ENCODE measurements at places on chromosomes 16 and 17.

DNA sequence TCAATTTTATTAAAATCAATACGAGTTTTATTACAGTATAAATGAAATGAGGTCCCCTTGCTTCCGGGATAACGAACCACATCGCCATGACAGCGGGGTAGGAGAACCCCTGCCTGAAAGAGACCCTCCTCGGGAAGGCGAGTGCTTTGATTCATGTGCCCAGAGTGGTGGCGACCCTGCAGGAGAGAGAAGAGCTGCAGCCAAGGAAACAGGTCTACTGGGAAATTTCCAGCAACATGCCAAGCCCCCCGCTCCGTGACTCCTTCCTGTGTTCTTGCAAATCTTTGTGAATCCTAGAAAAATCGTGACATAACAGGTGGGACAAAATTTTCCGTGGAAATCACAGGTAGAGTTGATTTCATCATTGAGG is 162.5 kb downstream of the WSCD1 start:
- DNase-seq = no peak

DNA sequence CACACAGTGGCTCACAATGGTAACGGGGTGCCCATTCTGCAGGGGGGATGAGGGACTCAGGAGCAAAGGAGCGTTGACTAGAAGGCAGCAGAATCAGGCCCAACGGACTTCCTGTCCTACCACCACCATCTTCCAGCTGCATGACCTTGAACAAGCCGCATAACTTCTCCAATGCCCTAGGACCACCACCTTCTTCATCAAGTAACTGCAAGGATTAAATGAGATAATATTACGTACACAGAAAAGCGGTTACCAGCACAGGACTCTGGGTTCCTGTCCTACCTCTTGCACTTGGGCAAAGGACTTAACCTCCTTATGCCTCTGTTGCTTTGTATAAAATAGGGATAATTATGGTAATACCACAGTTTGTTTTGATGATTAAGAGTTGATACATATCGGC is 4.7 kb downstream of the ASPHD1 start:
- no peak for DNase-seq

- no peak for DNase-seq
Observed at GRCh38 chr16:57013229-57013628, 23.9 kb downstream of the NLRC5 start.

GRCh38 chr16:87840271-87840978 is 28.9 kb downstream of the SLC7A5 start:
- no peak for DNase-seq

GRCh38 chr16:87789437-87790291 is 23.9 kb upstream of the KLHDC4 start:
- no peak for DNase-seq

- DNase-seq = no peak
Observed at GRCh38 chr16:81694494-81695280, 84.4 kb upstream of the PLCG2 start.

- no peak for DNase-seq
Observed at GRCh38 chr17:74962622-74963394, 9.8 kb downstream of the HID1 start.

DNA sequence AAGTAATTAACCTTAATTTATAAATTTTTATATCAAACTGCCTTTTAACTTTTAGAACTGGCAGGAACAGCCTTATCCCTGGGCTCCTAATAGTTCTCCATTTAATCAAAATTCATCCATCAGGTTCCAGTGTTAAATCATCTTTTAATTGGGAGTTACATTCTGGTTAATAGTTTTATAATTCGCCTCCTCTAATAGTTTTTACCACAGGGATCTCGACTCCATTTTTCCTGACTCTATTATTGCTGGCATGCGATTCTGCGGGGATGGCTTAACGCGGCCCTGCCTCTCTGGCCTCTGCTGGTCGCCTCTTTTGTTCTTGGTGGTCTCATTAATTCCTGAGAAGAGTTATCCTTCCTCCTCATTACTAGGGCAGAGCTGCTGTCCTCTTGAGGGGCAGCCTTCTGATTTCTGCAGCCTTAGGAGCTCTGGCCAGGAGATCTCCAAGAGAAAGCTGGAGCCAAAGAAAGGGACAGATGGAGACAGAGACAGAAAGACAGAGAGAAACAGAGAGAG is 71.1 kb downstream of the MRM1 start:
- no peak for DNase-seq

GRCh38 chr16:9580025-9580424 is 488.6 kb downstream of the HAPSTR1 start:
- DNase-seq = no peak

- DNase-seq = peak; percentile 48
Observed at GRCh38 chr17:76585649-76586593, at the start of gene ST6GALNAC2. ST6GALNAC2 (minus strand) TSS chr17:76585860; CDS start chr17:76585808, 52 bp downstream.

GRCh38 chr16:62475573-62475972 is 439.3 kb upstream of the CDH8 start:
- DNase-seq = no peak

DNA sequence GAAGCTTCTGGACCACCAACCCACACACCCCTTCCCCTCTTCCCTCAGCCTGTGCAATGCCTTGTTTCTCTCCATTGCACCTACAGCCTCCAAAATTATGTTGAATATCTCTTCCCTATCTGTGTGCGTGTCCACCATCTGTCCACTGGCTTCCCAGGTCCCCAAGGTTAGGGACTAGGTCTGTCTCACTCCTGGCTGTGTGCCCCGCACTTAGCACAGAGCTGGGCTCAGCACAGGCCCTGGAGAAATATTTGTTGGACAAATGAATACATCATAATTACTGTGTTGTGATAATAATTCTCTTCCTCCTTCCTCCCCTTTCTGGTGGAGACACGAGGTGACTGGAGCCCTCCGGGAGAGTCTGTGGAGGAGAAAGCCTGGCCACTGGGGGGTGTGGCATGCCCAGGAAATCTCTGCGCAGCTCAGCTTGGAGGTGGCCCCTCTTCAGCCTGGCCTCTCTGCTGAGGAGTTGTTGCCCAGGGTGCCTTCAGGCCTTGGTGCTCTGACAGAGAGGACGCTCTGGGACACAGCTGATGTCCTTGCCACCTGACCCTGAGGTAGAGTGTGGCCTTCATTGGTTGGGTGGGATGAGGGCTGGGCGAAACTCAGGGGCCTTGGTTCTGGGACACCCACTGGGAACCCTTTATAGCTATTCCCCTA is 3.3 kb upstream of the BRD7 start:
- no peak for DNase-seq

DNA sequence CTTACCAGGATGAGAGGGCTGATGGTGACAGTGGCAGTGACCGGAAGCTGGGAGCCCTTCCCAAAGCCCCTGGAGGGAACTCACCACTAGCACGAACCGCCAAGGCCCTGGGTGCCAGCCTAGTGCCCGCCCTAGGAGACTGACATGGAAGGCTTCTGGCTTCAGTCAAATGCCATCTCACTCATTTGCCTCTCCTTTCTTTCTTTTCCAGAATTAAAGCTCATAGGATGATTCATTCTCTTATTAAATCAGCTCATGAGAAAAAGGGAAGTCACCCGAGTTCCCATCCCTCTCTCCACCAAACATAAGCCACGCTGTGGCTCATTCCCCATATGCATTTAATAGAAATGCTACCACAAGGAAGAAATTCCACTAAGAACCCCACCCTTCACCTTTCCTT is 12.1 kb downstream of the CUEDC1 start:
- DNase-seq = no peak

- DNase-seq = no peak
Observed at GRCh38 chr16:86362155-86362849, 148.0 kb upstream of the FOXF1 start.

DNA sequence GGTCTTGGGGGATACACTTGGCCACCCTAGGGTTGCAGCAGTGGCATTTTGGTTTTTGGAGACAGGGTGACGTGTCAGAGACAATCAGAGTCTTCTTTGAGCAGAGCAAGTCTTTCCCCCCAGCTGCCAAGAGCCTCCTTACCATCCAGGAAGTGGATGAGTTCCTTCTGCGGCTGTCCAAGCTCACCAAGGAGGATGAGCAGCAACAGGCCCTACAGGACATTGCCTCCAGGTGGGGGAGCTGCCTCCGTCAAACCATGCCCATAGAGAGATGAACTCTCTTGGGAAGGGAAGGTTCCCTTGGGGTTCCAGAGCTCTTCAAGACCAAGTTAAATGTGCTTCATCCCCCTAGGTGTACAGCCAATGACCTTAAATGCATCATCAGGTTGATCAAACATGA is 11.3 kb downstream of the LIG3 start:
- DNase-seq = no peak

GRCh38 chr16:77785373-77785764 is 3.0 kb upstream of the VAT1L start:
- no peak for DNase-seq

GRCh38 chr16:58652741-58653140 is 23.1 kb upstream of the CNOT1 start:
- no peak for DNase-seq

- DNase-seq = no peak
Observed at GRCh38 chr16:67024384-67025209, 4.4 kb upstream of the CBFB start.

DNA sequence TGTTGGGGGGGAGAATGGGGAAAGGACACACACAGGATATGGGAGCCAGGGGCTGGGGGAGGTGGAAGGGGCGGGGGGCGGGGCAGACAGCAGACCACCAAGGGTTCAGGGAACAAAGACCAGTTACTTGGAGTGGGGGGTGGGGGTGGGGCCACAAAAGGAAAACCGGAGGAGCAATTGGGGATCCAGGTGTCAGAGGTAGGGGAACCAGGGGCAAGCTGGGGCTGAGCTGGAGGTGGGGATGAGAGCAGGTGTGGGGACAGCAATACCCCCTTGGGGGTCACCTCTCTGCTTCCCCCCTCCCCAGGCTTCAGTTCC is 1.4 kb upstream of the ORAI3 start:
- no peak for DNase-seq

GRCh38 chr17:76673729-76674128 is 30.2 kb upstream of the ST6GALNAC1 start:
- DNase-seq = no peak

GRCh38 chr17:13601776-13602551 is at the start of gene HS3ST3A1:
HS3ST3A1 (minus strand) TSS chr17:13601929; CDS start chr17:13601129, 800 bp downstream.
- peak; percentile 23 for DNase-seq

DNA sequence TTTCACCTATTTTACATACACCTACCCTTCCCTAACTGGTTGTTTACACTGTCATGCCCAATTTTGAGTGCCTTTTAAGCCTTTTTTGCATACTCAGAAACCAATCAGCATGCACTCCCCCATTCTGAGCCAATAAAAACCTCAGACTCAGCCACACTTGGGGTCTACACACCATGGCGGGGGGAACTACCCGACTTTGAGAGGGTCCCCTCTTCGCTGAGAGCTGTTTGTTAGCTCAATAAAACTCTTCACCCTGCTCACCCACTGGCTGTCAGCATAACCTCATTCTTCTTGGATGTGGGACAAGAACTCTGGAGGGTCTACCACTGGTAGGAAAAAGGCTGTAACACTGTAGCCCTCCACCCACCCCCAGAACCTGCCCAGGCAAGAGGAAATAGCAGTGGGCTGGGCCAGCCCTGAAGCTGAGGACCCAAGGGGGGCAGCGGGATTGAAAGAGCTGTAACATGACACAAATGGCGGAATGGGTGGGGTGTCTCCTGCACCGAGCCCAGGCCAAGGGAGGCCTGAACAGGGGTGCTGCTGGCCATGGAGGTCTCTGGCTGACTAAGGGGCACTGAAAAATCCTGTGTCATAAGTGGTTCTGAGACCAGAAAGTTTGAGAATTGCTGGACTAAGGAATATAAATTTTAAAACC is 3.0 kb upstream of the FLYWCH2 start:
- no peak for DNase-seq

GRCh38 chr16:1731073-1731472 is 25.1 kb downstream of the MAPK8IP3 start:
- no peak for DNase-seq

DNA sequence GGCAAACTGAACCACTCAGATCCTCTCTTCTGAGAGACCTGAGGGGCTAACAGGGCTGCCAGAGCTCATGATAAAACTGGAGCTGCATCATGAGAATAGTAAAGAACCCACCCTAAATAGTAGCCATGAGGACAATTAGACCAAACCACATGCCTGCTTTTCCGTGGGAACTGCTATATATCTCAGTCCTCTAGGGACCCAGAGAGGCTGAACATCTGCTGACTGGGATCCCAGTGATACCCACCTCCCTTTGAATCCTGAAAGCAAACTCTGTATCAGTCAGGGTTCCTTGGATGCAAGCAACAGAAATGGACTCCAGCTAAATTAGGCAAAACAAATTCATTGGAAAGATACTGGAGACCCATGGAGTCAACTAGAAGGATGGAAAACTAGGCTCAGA is 6.5 kb downstream of the MT1X start:
- DNase-seq = no peak

GRCh38 chr16:3171181-3171854 is 16.7 kb upstream of the OR1F1 start:
- DNase-seq = peak; percentile 54

DNA sequence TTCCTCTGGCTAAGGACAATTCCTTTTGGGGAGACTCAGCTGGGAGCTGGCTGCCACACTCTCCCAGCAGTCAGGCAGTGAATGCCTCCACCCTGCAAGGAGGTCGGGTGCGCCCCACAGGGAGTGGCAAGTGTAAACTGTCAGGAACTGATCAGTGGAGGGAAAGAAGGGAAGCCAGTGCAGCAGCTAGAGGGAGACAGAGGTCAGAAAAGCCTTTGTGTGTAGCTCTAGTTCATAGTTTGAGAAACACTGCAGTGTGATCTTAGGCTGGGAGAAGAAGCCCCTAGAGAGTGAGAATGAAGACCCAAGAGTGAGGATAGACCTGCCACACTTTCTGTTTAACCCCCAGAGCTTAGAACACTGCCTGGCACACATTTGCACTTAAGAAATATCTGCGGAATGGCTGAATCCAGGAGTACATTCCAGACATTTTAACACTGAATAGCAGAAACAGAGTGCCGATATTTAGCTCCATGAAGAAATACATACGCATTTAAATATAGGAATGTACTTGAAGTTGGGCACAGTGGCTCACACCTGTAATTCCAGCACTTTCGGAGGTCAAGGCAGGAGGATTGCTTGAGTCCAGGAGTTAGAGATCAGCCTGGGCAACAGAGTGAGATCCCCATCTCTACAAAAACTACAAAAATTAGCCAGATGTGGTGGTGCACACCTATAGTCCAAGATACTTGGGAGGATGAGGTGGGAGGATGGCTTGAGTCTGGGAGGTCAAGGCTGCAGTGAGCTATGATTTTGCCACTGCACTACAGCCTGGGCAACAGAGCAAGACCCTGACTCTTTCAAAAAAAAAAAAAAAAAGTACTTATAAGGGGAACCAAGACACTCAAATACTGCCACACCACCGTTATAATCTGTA is 11.1 kb upstream of the SLC5A11 start:
- peak; percentile 28 for DNase-seq

DNA sequence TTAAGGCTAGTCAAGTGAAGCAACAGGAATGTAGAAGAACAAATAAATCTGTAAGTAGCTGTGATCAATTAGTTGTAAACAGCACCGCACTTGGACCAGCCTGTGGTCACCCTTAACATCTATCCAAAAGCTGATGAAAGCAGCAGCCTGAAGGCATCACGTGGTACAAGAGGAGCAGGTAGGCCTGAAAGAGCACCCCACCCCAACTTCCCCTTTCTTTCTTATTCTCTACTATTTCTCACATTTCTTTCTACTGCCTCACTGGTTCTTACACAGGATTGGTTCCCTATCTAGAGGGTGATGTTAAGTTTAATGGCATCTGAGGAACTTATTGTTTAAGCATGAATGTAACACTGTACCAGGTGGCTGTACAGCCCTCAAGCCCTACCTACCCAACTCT is 42.6 kb upstream of the CLEC18B start:
- DNase-seq = no peak

Measured in activated naive CD4-positive, alpha-beta T cell treated with anti-CD3 and anti-CD28 coated beads, Interleukin-2, amount 10 ng/mL, durations not matched to agents 7 days and 5 days (primary cell).